Stomach (tissue), 19 donors: ENCODE measurements at places on chromosomes 2 and 18. TPM values are rescaled to one million over a fixed set of nuclear protein-coding genes. Genes with fewer than 3 reads are reported as not detected.
A peak's percentile ranks its signal among the peaks of the same experiment; 100 is the strongest.

GRCh38 chr2:133360190-133360589 is 208.1 kb downstream of the NCKAP5 start:
- H3K4me1 ChIP-seq: no peaks in the 10 kb centered on the region
- DNase-seq: no peak
- no peaks in the 10 kb centered on the region for H3K27me3 ChIP-seq
- no peaks in the 10 kb centered on the region for H3K36me3 ChIP-seq
- H3K4me3 ChIP-seq: no peak overlapping the region
- H3K27ac ChIP-seq: no peak overlapping the region

Gene PLEKHH2
- 55.8 TPM for total RNA-seq

GRCh38 chr2:104678181-104678580 is 175.7 kb upstream of the POU3F3 start:
- no peaks in the 10 kb centered on the region for H3K36me3 ChIP-seq
- no peak overlapping the region for H3K4me3 ChIP-seq
- no peaks in the 10 kb centered on the region for H3K27me3 ChIP-seq
- H3K4me1 ChIP-seq: no peaks in the 10 kb centered on the region

Gene AQP12B
- total RNA-seq: not detected

DNA sequence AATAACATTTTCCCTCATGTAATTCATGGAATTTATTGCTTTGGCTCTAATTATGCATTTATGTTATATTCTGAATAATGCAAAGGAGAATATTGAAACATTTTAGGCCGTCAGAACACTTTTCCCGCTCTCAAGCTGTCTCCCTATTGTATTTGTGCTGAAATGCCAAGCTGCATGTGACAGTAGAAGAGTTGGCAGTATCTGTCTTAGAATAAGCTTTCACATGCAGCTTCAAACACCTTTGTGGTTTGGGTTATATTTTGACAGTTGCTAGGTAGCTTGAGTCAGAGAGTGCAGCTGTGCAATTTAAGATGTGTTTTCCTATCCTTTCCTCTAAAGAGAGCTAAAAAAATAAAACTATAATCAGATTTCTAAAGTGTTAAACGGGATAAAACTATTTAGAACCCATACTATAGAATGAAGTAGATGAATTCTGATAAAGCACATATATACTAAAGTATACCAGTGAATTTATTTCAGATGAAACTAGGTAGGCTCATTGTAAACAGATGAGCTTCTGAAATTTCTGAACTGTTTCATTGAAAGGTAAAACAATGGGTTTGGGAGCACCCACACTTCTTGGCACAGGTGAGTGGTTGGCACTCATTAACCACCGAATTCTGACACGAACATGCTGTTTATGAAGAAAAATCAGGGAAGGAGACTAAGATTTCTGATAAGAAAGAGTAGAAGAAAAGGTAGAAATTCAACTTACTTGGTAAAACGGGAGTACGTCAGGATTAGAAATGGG is 43.4 kb downstream of the PLCL1 start:
- no peaks in the 10 kb centered on the region for H3K27me3 ChIP-seq
- no peaks in the 10 kb centered on the region for H3K36me3 ChIP-seq
- DNase-seq: peak; percentile 41

- H3K4me1 ChIP-seq: peaks cover 11% of the 10 kb centered on the region
- no peak for DNase-seq
- no peaks in the 10 kb centered on the region for H3K36me3 ChIP-seq
- no peak overlapping the region for H3K27ac ChIP-seq
- no peak overlapping the region for H3K4me3 ChIP-seq
Observed at GRCh38 chr2:10919771-10920621, 8.3 kb downstream of the KCNF1 start.

GRCh38 chr2:11411768-11412448 is 54.1 kb downstream of the E2F6 start:
- peaks cover 14% of the 10 kb centered on the region for H3K4me1 ChIP-seq
- H3K27me3 ChIP-seq: no peaks in the 10 kb centered on the region
- DNase-seq: peak; percentile 84
- no peak overlapping the region for H3K27ac ChIP-seq
- peak overlapping the region; percentile 42 for H3K4me3 ChIP-seq

DNA sequence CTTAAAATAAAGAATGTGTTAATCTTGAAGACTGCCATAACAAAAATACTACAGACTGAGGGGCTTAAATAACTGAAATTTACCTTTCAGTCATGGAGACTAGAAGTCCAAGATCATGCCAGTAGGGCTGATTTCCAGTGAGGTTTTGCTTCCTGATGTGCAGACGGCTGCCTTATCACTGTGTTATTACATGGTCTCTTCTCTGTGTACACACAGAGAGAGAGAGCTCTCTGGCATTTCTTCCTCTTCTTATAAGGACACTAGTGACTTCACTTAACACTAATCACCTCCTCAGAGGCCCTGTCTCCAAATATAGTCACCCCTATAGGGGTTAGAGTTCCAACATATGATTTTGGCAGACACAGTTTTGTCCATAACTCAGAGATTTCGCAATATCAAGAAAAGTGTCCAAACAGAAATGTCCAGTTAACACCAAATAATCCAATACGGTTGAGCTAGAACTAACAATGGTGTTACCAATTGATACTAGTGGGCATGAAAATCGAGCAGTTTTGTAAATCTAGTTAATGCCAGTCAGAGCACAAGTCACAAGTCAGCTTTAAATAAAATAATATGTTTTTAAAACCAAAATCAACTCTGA is 399.8 kb downstream of the ADCYAP1 start:
- H3K4me1 ChIP-seq: no peaks in the 10 kb centered on the region
- no peak overlapping the region for H3K4me3 ChIP-seq
- no peak overlapping the region for H3K27ac ChIP-seq
- no peaks in the 10 kb centered on the region for H3K27me3 ChIP-seq
- no peak for DNase-seq

DNA sequence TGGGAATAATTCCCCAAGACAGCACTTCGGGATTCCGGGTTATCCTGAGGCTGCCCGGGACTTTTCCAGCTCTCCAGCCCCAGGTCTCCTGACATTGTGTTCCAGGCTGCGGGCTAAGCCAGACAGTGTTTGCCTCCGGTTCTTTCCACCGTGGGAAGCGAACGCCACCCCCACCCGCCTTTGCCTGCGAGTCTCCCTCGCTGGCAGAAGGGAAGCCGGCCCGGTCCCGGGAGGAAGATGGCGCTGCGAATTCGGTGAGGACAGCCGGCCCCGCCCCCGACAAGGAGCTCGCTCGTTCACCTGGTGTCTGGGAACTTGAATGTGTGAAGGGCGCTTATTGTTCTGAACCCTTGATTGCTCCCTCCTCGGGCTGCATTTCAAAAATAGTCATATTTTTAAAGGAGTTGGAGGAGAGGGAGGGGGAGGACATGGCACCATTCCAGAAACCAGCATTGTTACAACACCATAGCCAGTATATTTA is 2.9 kb downstream of the LRATD1 start:
- no peaks in the 10 kb centered on the region for H3K36me3 ChIP-seq
- H3K4me1 ChIP-seq: peaks cover 35% of the 10 kb centered on the region
- H3K27ac ChIP-seq: peak overlapping the region; percentile 85
- peak overlapping the region; percentile 54 for H3K4me3 ChIP-seq

GRCh38 chr2:173402405-173402974 is 47.8 kb downstream of the CDCA7 start:
- peaks cover 4% of the 10 kb centered on the region for H3K4me1 ChIP-seq
- H3K27me3 ChIP-seq: peaks cover 10% of the 10 kb centered on the region
- peak; percentile 94 for DNase-seq
- H3K36me3 ChIP-seq: no peaks in the 10 kb centered on the region
- no peak overlapping the region for H3K27ac ChIP-seq

GRCh38 chr18:79167526-79168190 is 98.5 kb downstream of the ATP9B start:
- no peaks in the 10 kb centered on the region for H3K27me3 ChIP-seq
- H3K36me3 ChIP-seq: peaks cover 26% of the 10 kb centered on the region
- no peak overlapping the region for H3K4me3 ChIP-seq
- no peak overlapping the region for H3K27ac ChIP-seq
- no peak for DNase-seq

GRCh38 chr18:59067873-59068272 is 71.8 kb upstream of the SEC11C start:
- no peak overlapping the region for H3K27ac ChIP-seq
- no peaks in the 10 kb centered on the region for H3K36me3 ChIP-seq
- H3K4me3 ChIP-seq: no peak overlapping the region
- peak; percentile 41 for DNase-seq

DNA sequence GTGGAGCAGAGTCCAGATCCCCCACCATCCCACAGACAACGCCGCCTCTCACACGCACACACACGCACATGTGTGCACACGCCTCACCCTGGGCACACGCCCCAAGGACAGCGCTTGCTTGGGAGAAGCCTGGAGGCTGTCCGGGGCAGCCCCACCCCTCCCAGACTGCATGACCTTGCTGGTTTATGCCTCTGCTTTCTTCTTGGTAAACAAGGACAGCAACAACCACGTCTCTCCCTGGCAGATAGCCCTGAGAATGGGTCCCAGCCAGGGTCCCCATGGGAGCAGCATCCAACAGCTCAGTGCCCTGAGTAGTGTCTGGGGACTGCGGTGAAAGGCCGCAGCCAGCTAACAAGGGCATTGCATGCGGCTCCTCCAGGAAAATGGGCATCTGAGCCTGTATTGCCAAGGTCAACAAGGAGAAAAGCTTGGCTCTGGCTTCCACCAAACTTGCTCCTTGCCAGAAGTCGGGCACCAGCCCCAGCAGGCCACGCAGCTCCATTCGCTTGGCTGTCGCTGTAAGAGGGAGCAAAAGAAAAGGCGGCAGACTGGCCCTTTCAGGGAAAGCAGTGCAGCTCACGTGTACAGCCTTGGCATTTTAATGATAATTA is 234.6 kb downstream of the EIPR1 start:
- no peaks in the 10 kb centered on the region for H3K4me1 ChIP-seq
- no peak overlapping the region for H3K4me3 ChIP-seq
- no peak overlapping the region for H3K27ac ChIP-seq
- no peaks in the 10 kb centered on the region for H3K36me3 ChIP-seq
- no peak for DNase-seq
- H3K27me3 ChIP-seq: no peaks in the 10 kb centered on the region

DNA sequence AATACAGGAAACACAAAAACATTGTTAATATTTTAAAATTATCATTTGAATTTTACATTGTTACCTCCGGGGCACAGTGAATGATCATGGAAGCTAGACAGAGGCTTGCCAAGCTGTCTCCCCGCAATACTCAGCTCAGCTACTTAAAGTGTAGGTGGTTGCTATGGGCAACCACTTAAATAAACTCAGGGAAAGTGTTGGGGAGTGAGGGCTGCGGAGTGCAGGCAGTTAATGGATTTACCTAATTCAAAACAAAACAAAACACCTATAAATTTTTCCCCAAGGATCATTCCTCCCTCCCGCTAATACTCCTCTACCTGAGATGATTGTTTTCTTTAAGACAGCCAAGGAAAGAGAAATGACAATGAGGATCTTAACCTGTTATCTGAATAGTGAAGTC is 349.5 kb downstream of the TGIF1 start:
- H3K4me3 ChIP-seq: no peak overlapping the region
- H3K36me3 ChIP-seq: no peaks in the 10 kb centered on the region
- peaks cover 5% of the 10 kb centered on the region for H3K4me1 ChIP-seq
- no peak overlapping the region for H3K27ac ChIP-seq
- DNase-seq: peak; percentile 41

GRCh38 chr2:189454009-189454408 is 12.7 kb downstream of the WDR75 start:
- peaks cover 99% of the 10 kb centered on the region for H3K36me3 ChIP-seq
- no peaks in the 10 kb centered on the region for H3K4me1 ChIP-seq
- H3K27ac ChIP-seq: no peak overlapping the region
- H3K27me3 ChIP-seq: no peaks in the 10 kb centered on the region
- H3K4me3 ChIP-seq: no peak overlapping the region

Gene CYBRD1
- total RNA-seq: 60.1 TPM

Gene CRYGD
- not detected for total RNA-seq

GRCh38 chr2:15354596-15355366 is 206.4 kb downstream of the NBAS start:
- no peak overlapping the region for H3K27ac ChIP-seq
- H3K4me1 ChIP-seq: no peaks in the 10 kb centered on the region
- H3K4me3 ChIP-seq: no peak overlapping the region
- no peaks in the 10 kb centered on the region for H3K27me3 ChIP-seq
- DNase-seq: no peak

Gene PASK
- 5.2 TPM for total RNA-seq
